SJCRH30 (cell line): ENCODE measurements at places on chromosomes 1 and 21. TPM values are rescaled to one million over a fixed set of nuclear protein-coding genes. Genes with fewer than 3 reads are reported as not detected.

Gene BMP8B
- 12.2 and 12.6 TPM in 2 replicates for total RNA-seq

Gene IQCC
- total RNA-seq, result 5.6 and 6.1 TPM in 2 replicates

Gene BTBD19
- 0.43 and 1.4 TPM in 2 replicates for total RNA-seq

DNA sequence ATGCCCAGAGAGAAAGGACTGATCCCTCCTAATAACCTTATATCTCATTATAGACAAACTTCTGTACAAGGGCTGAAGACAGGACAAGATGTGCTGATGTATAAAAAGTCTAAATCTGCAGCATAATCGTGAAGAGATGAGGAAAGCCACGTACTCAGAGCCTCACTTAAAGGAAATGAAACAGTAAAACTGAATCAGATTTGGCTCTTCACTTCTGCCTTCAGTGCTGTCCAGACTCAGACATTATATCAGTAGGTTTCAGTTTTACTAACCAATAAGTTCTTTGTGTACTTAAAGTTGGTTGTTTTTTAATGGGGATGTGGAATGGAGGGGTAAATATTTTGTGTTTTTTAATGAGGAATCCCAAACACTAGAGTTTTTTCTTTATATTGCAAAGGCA lies 45.3 kb upstream of the RGS1 start:
- no peaks in the 10 kb centered on the region for H3K27me3 ChIP-seq
- no peak overlapping the region for H3K4me3 ChIP-seq
- no peaks in the 10 kb centered on the region; the same call in 1 of the 2 replicates for H3K4me1 ChIP-seq
- H3K27ac ChIP-seq, result no peak overlapping the region
- no peaks in the 10 kb centered on the region for H3K36me3 ChIP-seq

Gene LIPI
- not detected in 2 replicates for total RNA-seq

Gene AMY1A
- not detected in 2 replicates for total RNA-seq

- peak overlapping the region; percentile 68 for H3K27ac ChIP-seq
- no peaks in the 10 kb centered on the region for H3K36me3 ChIP-seq
- H3K4me3 ChIP-seq, result peak overlapping the region; percentile 28
- H3K4me1 ChIP-seq, result peaks cover 65% of the 10 kb centered on the region
- peak; percentile 81 for DNase-seq
Observed at GRCh38 chr1:21319447-21320407, 29.5 kb upstream of the ECE1 start.

DNA sequence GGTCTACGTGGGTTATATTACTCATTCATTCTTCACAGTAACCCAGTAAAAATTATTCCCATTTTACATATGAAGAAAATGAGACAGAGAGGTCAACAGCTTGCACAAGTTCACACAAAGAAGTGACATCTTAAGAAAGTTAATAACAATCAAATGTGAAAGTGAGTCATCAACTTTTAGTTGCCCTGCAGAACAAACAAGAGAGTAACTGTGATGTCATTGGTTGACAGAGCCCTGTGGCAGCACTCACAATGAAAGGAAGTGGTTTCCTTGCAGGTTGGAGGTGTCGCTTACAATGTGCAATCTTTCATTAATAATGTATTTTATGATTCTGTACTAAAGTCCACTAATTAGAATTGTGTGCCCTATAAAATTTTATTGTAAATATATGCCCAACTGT lies 369.6 kb downstream of the RYR2 start:
- no peak for DNase-seq
- no peaks in the 10 kb centered on the region for H3K36me3 ChIP-seq
- no peak overlapping the region for H3K4me3 ChIP-seq
- no peaks in the 10 kb centered on the region for H3K4me1 ChIP-seq
- no peak overlapping the region for H3K27ac ChIP-seq
- H3K27me3 ChIP-seq, result no peaks in the 10 kb centered on the region

- H3K36me3 ChIP-seq, result no peaks in the 10 kb centered on the region
- no peaks in the 10 kb centered on the region for H3K4me1 ChIP-seq
- H3K4me3 ChIP-seq, result no peak overlapping the region
- H3K27me3 ChIP-seq, result no peaks in the 10 kb centered on the region
Observed at GRCh38 chr1:185406006-185406690, 89.1 kb upstream of the IVNS1ABP start.

DNA sequence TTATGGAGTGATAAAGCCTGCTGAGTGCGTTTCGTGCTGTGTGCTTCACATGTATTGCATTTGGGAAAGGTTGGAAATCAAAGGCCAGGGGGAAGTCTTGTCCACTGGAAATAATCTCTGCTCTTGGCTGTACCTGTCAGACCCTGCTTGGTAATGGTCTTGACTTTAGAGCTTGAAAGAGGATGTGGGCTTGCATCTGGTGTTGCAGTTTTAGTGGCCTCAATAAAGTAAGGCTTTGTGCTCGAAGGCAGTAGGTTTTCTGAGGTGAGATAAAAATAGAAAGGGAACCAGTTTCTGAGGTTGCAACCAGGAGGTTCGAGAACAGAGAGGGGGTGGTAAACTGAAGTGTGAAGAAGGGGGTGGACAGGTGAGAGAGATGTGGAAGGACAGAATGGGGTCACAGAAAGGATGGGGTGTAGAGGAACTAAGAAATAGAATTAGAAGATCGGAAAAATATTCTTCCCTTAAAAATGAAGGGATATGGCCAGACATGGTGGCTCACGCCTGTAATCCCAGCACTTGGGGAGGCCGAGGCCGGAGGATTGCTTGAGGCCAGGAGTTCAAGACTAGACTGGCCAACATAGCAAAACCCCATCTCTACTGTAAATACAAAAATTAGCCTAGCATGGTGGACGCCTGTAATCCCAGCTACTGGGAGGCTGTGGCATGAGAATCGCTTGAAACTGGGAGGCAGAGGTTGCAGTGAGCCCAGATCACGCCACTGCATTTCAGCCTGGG lies 1.5 kb downstream of the S100PBP start:
- peak overlapping the region; percentile 88 for H3K4me3 ChIP-seq
- no peaks in the 10 kb centered on the region for H3K36me3 ChIP-seq
- peak; percentile 7 for DNase-seq
- peak overlapping the region; percentile 97 for H3K27ac ChIP-seq
- no peaks in the 10 kb centered on the region for H3K27me3 ChIP-seq

Gene OPTC
- total RNA-seq, result not detected in 2 replicates

DNA sequence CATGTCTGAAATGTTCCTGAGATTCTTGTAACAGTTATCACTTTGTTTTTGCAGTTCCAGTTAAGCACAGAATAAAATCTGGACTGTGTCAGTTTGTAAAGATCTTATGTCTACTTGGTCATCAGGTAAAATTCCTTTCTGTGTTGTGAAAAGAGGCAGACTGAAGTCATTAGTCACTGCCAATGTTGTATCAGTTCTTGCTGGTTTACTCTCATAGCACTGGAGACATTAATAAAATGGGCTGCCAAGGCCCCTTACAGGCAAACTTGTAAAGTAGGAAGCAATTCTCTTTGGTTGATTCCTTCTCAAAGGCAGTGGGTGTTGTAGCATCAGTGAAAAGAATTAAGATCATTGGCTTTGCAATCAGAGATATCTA lies 61.4 kb upstream of the ST6GALNAC3 start:
- DNase-seq, result no peak
- no peaks in the 10 kb centered on the region for H3K36me3 ChIP-seq
- H3K27ac ChIP-seq, result no peak overlapping the region
- H3K4me3 ChIP-seq, result no peak overlapping the region
- H3K4me1 ChIP-seq, result no peaks in the 10 kb centered on the region

DNA sequence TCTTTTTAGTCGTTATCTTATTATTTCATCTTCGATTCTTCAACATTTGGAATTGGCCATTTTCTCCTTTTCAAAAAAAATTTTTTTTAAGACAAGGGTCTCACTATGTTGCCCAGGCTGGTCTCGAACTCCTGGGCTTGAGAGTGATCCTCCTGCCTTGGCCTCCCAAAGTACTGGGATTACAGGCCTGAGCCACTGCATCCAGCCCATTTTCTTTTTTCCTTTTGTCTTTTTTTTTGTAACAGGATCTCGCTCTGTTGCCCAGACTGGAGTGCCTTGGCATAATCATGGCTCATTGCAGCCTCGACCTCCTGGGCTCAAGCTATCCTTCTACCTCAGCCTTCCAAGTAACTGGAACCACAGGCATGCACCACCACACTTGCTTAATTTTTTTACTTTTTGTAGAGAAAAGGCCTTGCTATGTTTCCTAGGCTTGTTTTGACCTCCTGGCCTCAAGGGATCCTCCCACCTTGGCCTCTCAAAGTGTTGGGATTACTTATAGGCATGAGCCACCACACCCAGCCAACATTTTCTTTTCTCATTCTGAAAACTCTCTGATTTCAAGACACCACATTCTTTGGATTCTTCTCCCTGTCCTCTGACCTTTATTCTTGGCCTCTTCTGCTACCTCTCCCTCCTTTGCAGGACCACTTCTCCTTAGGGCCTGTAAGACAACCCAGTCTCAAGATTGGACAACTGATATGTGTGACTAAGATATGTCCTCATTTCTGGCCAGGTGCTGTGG lies 6.0 kb upstream of the MAP1LC3C start:
- no peaks in the 10 kb centered on the region for H3K27me3 ChIP-seq
- H3K4me3 ChIP-seq, result no peak overlapping the region
- H3K4me1 ChIP-seq, result no peaks in the 10 kb centered on the region
- no peak overlapping the region for H3K27ac ChIP-seq

DNA sequence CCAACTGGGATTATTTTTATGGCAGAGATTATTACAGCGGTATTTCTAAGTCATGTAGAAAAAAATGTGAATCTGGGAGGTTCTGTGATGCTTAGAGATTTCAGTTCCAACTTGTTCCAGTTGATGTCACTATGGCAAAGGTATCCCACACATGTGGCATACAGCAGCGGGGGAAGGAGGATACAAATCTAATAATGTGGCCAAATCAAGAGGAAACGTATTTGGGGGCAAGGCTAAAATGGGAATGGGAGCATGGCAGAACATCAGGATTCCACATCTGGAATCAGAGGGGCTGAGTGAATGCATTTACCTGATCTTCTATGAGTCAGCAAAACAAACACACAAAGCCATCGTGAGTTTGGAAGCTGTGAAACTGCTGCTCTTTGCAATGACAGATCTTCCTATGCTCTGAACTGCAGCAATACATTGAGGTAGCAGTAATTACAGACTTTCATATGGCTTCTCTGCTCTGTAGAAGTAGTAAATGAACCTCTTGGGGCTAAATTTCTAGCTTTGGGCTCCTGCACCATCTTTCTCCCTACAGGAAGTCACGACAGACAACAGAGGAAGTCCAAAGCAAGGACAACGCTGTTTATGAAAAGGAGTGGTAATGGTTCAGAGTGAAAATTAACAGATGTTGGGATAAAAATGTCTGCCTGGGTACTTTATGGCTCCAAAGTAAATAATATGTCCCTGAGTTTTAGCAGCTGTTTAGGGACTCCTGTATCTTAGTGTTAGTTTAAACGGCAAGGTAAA lies 55.5 kb downstream of the GABPA start:
- H3K27ac ChIP-seq, result peak overlapping the region; percentile 74
- H3K27me3 ChIP-seq, result no peaks in the 10 kb centered on the region
- DNase-seq, result peak; percentile 82
- peak overlapping the region; percentile 57 for H3K4me3 ChIP-seq

Gene CHODL
- total RNA-seq, result not detected in 2 replicates

GRCh38 chr1:78687914-78688313 lies 38.3 kb downstream of the IFI44 start:
- H3K27me3 ChIP-seq, result no peaks in the 10 kb centered on the region
- no peaks in the 10 kb centered on the region for H3K36me3 ChIP-seq
- H3K4me1 ChIP-seq, result no peaks in the 10 kb centered on the region
- DNase-seq, result no peak
- no peak overlapping the region for H3K27ac ChIP-seq

DNA sequence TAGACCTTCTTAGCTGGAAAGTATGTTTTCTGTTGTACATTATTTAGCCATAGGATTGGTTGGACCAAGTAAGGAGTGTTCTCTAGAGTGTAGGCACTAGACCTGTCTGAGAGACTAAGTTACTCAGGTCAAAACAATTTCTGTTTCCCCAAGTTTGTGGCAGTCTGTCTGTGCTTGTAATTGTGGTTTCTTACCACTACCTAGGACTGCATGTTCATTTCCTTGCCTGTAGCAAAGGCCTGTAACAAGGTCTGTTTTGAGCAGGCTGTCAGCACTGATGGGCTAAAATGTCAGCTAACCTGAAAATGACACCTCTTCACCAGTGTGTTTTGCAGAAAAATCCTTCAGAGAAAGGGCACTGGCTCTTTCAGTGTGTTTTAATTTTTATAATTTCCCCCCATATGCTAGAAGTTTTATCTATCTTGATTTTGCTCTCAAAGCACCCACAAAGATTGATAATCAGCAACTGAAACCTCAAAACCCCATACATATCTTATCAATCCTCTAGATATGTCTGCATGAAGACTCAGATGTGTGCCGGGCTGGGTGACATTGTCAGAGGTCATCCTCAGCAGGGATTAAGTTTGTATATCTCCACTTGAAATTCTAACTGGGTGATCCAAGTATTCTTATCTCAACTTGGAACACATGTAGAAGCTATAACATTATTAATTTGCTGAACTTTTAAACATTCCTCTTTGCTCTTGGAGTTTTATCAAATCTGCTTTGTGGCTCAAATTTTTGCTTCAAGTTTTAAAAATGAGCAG lies 50.7 kb upstream of the ST6GALNAC3 start:
- no peaks in the 10 kb centered on the region for H3K36me3 ChIP-seq
- H3K4me3 ChIP-seq, result no peak overlapping the region
- DNase-seq, result no peak
- peaks cover 26% of the 10 kb centered on the region for H3K4me1 ChIP-seq
- H3K27me3 ChIP-seq, result no peaks in the 10 kb centered on the region
- H3K27ac ChIP-seq, result no peak overlapping the region
